ENCODE measurements at places on chromosomes 11 and 22.
A peak's percentile ranks its signal among the peaks of the same experiment; 100 is the strongest.

- DNase-seq = no peak
Observed at GRCh38 chr11:89416961-89417360, 74.2 kb downstream of the NOX4 start.

GRCh38 chr11:104332110-104332509 is 168.2 kb upstream of the PDGFD start:
- no peak for DNase-seq

- peak; percentile 55 for DNase-seq
Observed at GRCh38 chr11:65102142-65103095, 6.4 kb downstream of the VPS51 start.

DNA sequence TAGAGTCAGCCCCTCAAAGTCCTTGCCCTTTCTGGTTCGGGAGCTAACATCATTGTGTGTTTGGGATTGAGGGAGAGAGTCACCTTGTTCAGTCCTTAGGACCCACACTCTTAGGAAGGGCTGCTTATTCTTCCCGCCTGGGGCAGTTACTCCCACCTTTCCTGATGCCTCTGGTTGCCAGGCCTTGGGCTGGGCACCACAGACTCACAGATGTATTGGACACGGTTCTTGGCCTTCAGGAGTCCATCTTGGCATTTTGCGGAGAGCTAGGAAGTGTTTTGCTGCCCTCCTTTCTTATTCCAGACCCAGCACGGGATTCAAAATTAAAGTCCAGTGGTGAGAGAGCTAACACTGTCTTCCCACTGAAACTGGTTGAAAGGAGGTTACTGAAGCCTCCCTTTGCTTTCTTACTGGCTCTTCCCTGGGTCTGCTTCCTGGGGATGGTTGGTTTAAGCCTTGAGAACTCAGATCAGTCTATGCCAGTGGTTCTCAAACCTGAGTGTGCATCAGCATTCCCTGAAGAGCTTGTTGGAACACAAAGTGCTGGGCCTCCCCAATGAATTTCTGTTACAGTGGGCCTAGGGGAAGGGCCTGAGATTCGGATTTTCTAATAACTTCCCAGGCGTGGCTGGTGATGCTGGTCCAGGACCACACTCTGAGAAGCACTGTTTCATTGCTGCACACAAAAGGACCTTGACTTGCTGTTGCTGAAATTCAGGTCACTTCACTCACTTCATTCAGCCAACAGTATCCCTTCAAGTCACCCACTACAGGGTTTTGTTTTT is 1.4 kb downstream of the OSBP2 start:
- DNase-seq = no peak

GRCh38 chr11:132427611-132428010 is 1057.2 kb downstream of the NTM start:
- DNase-seq = peak; percentile 52

DNA sequence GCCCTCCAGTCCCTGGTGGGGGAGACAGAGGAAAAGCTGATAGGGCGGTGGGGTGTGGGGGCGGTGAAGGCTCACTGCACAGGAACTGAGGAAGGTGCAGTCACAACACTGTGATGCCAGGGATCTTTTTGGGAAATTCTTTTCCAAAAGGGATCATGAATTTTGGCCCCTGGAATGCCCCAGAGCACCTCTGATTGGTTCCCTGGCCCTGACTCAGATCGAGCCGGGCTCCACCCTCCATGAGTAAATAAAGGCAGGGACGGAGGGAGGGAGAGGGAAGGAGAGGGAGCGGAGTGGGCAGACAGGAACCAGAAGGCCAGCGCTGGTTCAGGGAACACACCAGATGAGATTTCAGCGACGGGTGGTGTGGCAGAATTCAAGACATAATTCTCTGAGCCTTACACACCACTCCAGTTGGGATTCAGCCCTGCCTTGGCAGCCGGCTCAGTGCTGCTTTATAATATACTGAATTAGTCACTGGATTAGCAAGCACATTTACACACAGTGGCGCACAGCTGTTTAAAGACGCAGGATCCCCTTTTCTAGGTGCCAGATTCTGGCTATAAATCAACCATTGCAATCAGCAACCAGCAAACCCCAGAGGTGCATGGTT is 80.3 kb downstream of the ETS1 start:
- DNase-seq = peak; percentile 95

DNA sequence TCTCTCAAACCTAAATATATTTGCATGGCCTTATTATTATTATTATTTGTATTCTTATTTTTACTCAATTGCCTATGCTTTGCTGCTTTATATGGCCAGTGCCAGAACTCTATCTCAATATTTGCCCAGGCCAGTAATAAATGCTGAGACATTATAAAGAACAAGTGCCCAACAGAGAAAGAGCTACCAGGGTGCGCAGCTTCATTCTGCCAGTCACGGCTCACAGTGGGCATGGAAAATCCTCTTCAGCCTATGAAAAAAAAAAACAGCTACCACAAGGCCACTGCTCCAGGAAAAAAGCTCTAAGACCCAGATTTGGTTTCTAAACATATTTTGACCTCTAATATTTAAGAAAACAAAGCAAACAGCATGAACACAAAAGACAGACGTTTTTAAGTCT is 1223.6 kb downstream of the LRRC4C start:
- no peak for DNase-seq

DNA sequence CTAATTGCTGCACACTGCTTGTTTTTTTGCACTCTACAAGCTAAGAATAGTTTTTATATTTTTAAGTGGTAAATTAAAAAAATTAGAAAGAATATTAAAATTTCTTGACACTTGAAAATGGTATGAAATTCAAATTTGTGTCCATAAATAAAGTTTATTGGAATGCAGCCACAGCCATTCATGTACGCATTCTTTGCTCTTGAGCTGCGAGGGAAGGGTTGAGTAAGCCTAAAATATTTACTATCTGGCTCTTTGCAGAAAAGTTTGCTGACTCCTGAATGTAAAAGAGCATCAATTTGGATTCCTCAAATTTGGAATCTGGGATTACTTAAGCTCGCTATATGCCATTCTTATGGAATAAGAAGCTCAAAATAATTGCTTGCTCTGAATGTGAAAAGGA is 3.4 kb upstream of the ADAMTS8 start:
- DNase-seq = no peak

GRCh38 chr11:102309621-102310541 is 7.4 kb upstream of the BIRC3 start:
- DNase-seq = no peak

GRCh38 chr22:27472975-27473374 is 328.6 kb downstream of the MN1 start:
- DNase-seq = no peak

DNA sequence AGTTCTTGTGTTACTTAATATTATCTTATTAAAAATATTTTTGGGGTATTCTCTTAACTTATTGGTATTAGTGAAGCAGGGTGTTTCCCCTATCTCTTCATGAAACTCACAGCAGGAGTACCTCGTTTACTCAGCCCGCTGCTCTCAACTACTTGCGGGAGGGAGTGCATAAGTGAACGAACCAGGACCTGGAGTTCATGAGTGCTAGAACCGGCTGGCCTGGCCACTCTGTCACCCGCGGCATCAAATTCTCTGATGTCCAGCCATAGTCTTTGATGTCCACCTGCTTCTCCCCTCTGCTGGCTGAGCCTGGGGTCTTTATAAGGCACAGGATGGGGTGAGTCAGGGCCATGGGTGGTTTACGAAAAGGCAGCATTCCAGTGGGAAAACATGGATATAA is 216.7 kb upstream of the ANO5 start:
- DNase-seq = no peak

- no peak for DNase-seq
Observed at GRCh38 chr11:73203322-73203721, 14.8 kb upstream of the P2RY2 start.

DNA sequence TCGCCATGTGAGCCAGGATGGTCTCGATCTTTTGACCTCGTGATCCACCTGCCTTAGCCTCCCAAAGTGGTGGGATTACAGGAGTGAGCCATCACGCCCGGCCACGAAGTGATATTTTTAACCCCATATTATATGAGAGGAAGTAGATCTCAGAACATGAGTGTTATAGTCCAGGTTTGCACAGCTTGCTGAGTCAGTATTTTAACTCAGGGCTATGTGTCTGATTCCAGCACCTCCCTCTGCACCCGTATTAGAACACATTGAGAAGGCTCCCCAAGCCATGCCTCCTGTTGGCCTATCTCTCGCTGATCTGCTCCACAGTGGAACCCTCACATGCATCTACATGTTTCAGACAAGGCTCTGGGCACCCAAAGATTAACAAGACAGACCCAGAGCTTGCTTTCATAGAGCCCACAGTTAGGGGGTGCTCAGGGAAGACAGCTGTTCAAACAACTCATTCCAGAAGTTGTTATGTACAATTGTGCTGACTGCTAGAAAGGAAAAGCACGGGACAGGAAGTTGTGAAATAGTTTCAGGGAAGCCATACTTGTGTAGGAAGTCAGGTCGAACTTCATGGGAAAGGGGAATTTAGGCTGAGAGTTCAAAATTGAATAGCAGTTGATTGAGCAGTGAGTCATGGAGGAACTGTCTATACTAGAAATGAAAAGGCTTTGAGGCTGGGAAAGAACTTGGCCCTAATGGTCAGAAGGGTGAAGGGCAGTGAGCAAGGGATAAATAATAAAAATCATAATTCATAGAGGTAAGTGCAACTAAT is 49.3 kb upstream of the CLPB start:
- DNase-seq = peak; percentile 49

DNA sequence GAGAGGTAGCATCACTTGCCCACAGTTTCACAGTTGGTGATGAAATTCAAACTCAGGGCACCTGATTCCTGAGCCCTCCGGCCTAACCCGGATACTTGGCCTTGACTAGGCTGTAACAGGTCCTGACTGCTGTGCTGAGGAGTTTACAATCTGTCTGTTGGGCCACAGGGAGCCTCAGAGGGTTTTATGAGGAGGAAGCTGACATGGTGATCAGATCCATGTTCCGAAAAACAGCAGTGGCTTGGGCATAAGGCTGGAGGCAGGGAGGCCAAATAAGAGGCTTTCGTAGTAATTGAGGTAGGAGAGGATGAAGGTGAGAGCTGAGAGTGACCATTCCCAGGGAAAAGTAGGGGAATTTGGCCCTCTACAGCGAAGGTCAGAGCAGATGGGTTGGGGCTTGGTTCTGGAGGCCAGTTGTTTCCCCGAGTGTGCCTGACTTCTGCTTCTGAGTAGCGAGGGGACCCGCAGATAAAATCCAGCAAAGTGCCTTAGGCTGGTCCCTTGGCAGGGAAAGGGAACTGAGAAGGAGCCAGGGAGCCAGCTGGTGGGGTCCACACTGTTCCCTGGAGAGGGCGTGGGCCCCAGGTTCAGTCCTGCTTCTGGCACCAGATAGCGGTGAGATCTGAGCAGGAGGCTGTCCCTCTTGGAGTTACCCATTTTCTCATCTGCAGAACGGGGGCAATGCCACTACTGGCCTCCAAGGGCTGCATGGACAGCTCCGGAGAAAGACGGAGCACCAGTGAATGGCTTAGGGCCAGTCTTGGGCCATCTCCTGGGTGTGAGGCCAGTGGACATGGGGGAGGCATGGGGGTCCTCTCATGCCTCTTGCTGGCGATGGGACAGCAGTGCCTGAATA is 6.5 kb downstream of the PRDM11 start:
- DNase-seq = no peak

GRCh38 chr11:47352556-47352955 is at the start of gene MYBPC3:
Gene MYBPC3, minus strand, starts transcription at chr11:47352702. Its CDS starts 55 bp downstream, at chr11:47352647.
- no peak for DNase-seq

GRCh38 chr11:57491371-57492061 is 24.0 kb downstream of the SLC43A1 start:
- no peak for DNase-seq

DNA sequence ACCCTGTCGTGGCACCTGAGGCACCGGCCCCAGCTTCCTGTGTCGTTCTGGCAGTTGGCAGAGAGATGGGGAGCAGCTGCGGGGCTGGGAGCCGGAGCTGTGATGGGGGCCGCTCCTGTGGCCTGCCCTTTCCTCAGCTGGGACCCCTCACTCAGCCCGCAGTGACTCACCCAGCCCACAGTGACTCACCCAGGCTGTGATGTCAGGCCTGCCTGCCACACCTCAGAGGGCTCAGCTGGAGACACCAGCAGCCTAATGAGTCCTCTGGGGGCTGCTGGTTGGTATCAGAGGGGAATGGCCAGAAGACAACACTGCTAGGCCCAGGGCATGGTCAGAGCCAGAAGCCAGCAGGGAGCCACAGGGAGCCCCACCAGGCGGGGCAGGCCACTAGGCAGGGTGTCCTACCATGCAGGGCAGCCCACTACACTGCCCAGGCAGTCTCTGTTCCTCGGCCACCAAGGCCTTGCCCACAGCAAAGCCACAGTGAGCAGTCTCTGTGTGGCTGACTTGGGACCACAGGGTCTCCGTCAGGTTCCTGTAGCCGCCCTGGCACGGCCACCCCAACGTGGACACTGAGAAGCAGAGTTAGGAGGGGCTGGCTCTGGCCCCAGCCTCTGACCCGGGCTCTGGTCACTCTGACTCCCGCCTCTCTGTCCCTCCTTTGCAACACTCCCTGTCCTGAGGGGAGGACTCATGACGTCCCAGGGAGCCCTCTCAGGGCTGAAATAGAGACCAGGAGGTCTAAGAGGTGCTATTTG is 4.2 kb upstream of the FXYD2 start:
- DNase-seq = peak; percentile 57

- DNase-seq = no peak
Observed at GRCh38 chr11:106621484-106621883, 396.8 kb downstream of the GUCY1A2 start.

- DNase-seq = no peak
Observed at GRCh38 chr11:86212019-86212611, 32.4 kb upstream of the EED start.

GRCh38 chr11:18611196-18611595 is 11.6 kb downstream of the MISFA start:
- no peak for DNase-seq

- DNase-seq = no peak
Observed at GRCh38 chr11:8527939-8528338, 66.1 kb downstream of the STK33 start.

GRCh38 chr11:35650467-35650866 is 12.1 kb upstream of the TRIM44 start:
- peak; percentile 25 for DNase-seq

- no peak for DNase-seq
Observed at GRCh38 chr11:77199137-77199745, 71.2 kb downstream of the MYO7A start.

DNA sequence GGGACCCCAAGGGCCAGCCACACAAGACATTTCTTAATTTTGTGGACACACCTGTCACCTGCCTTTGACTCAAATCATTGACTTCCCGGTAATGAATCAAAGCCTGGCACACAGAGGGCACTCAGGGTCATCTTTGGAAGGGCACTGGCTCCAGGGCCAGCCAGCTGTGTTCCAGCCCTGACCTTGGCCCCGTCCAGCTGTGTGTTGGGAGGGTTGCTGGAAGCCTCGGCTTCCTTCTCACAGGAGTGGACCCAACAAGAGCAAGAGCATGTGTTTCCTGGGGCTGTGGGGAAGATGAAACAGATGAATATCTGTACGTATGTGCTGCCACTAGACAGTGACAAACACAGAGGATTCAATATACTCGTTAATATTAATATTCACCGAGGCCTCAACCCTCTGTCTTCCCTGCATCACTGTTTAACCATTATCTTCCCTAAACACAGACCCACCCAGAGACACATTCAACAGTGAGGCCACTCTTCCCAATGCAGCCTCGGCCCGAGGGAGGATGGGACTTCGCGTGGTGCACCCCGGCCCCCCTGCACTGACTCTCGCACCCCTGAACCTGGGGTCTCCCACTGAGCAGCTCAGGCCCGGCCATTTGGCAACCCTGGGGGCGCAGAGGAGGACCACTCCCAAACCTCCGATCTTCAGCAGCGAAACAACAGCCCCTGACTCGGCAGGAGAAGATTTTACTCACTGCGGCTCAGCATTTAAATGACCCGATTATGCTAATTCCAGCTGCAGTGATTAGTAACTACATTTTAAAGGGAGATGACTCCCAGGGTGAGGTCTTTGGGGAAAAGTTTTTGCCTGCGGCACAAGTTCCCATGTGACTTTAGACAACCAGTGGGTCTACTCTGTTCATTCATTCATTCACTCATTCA is 45.7 kb downstream of the PHF21B start:
- no peak for DNase-seq

- DNase-seq = no peak
Observed at GRCh38 chr11:10503777-10504480, 37.1 kb downstream of the RNF141 start.

Measured in M059J (cell line).